ENCODE measurements at places on chromosomes 7 and 10. TPM values are rescaled to one million over a fixed set of nuclear protein-coding genes. Genes with fewer than 3 reads are reported as not detected.

DNA sequence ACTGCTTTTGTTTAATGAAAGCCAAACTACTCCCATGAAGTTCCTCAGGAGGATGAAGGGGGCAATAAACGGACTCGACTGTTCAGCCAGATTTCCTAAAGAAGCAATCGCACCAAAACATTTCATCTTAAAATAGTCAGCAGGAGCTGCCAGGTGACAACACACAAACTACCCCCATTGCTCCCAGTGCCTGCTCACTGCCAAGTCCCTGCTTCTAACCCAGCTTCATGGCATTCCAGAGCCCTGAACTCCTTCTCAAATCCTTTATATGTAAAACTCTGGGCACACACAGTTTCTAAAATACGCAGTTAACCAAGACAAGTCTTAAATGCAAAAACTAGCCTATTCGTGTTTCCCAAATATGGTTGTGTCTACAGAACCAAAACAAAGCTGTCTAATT lies 110.0 kb downstream of the SORBS1 start:
- no peak for DNase-seq

NUTM2A gene
- 1.7 TPM for total RNA-seq

SEMA3C gene
- total RNA-seq: 33.2 TPM

GRCh38 chr7:158055726-158056510 lies 531.7 kb downstream of the PTPRN2 start:
- no peak for DNase-seq

MMP21 gene
- 0.09 TPM for total RNA-seq

GRCh38 chr10:84254552-84255478 lies 10.0 kb downstream of the RGR start:
- no peak for DNase-seq

GRCh38 chr7:1742555-1743303 lies 72.7 kb downstream of the ELFN1 start:
- DNase-seq: no peak

GRCh38 chr7:92303761-92304160 lies 58.0 kb downstream of the ANKIB1 start:
- DNase-seq: no peak

GRCh38 chr7:77338260-77338659 lies 77.9 kb downstream of the GSAP start:
- no peak for DNase-seq

LRIT1 gene
- not detected for total RNA-seq

DNA sequence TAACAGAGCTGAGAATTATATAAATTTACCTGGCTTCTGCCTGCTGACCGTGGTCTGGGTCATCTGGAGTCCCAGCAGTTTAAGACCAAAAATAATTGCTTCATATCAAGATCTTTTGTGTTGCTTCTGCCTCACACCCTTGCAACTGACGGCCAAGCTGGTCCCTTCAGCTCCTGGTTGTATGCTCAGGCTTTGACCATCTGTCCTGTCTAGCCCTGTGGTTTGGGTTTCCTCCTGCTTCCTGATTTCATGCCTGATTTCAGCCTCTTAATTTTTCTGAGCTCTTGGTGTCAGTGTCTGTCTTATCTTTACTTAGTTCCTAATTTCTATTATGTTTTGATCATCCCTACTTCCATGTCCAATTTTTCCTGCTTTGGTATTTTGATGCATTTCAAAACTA lies 87.9 kb upstream of the PLXDC2 start:
- DNase-seq: no peak

DNA sequence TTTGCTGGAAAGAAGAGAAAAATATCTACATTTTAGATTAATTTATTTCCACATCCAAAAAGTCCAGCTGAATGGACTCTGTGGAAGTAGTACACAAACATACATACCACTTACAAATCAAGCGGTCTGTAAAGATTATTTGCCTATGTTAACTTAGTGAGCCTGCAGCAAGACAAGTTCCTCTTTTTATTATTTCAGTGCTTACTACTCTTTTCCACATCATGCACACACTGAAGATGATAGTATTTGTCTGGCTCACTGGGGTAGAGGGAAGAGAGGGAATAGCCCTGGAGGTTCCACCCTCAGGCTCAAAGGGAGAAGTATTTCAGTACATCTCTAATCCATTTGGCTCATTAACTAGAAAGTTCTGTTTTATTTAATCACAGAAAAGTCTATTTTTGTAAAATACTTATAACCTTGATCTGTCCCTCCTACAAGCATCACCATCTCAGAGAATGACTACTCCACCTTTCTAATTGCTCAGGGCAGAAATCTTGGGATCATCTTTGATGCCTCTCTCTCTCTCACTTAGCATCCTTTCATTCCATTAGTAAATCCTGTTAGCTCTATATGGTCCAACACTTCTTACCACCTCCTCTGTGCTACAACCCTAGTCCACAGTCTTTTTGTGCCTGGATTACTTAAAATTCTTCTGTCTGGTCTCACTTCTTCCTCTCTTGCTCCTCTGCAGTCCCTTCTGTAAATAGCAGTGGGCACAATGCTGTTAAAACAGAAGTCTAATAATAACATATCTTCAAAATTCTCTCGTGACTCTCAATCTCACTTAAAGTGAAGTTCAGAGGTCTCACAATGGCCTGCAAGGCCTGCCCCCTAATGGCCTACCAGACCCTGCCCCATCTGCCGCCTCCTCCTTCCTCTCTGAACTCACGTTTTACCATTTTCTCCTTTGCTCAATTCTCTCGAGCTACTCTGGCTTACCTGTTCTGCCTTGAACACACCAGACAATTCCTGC lies 64.3 kb upstream of the CCDC6 start:
- DNase-seq: no peak

GRCh38 chr10:79056361-79056735 lies 12.4 kb upstream of the ZMIZ1 start:
- no peak for DNase-seq

GRCh38 chr7:123979876-123980275 lies 53.0 kb downstream of the TMEM229A start:
- DNase-seq: no peak

- no peak for DNase-seq
Observed at GRCh38 chr10:34319197-34319846, 495.8 kb downstream of the PARD3 start.

LDB3 gene
- total RNA-seq: 0.27 TPM

DNA sequence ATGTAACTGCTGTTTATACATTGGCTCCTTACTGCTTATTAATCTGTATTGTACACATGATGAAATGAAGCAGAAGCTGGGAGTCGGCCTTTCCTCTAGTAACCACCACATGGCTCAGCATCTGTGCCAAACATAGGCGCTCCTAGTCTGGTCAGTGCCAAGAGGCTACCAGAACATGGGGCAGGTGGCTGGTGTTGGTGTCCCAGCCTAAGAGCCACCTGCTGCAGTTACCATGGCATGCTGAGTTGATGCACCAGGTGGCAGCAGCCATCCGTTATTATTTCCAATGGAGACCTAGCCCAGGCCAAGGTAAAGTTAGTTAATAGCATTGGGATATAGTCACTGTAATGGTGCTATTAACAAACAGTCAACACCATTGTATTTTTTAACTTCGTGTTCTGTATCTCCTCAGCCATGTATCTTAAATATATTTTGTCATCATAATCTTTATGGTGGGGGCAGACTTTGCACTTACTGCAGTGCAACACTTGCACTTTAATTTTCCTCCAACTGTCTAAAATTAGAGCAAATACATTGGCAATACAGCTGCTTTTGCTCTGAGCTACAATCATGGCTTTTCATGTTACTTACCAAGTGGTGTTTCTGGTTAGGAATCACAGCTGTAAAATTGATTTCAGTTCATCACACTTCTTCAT lies 33.1 kb downstream of the HBP1 start:
- peak; percentile 95 for DNase-seq

GRCh38 chr10:132311338-132311939 lies 3.7 kb upstream of the STK32C start:
- DNase-seq: no peak

KLF14 gene
- not detected for total RNA-seq

- peak; percentile 61 for DNase-seq
Observed at GRCh38 chr7:107725138-107725740, 18.7 kb upstream of the CBLL1 start.

DNA sequence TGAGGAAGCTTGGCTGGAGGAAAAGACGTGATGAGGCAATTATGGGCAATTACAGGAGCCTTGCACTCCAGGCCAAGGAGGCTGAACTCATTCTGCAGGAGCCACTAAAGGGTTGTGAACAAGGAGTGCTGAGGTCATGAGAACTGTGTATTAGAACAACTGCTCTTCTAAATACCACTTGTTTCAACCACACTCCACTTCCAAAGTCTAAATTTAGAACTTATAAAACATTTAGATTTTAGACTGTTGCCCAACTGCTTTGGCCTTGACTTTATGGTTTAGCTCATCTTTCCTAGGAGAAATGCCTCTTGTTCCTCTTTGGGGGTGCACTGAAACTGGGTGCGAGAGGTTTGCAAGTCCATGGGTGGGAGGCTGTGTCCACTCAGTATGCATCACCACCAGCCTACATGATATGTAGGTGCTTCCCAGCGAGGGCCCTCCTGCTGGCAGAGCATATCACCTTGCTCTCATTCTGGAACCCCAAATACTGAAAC lies 199.7 kb upstream of the AOAH start:
- no peak for DNase-seq

GRCh38 chr10:114281461-114281860 lies 42.4 kb downstream of the VWA2 start:
- DNase-seq: no peak

HTR5A gene
- 2.1 TPM for total RNA-seq

DNA sequence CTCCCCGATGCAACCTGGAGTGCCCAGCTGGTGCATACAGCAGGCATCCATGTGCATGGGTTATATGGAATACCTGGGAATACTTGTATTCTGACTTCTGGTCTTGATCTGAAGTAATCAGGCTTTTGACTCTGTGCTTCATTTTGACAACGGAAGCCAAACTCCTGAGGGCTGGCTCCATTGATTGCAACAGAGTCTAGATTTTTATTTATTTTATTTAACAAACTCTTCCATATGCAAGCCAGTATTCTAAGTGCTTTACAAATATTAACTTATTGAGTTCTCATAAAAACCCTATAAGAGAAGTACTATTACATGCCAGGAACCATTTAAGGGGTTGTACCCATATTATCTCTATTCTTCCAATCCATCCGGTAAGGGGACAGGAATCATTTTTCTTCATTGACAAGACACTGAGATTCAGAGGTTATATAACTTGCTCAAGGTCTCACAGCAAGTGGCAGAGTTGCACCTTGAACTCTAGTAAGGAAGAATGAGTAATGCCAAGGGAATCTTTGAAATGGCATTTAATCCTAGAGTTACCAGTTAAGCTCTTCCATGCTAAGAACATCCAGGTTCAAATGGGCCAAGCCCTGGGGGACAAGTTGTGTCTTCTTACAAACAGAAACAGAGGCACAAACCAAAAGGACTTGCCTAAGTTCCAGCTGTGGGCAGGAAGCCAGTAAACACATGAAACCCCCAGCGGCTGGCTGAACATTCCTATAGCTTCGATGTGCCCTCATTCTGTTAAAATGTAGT lies 241.0 kb downstream of the WDR11 start:
- no peak for DNase-seq

GPC2 gene
- 57.9 TPM for total RNA-seq

RET gene
- 4.4 TPM for total RNA-seq

- no peak for DNase-seq
Observed at GRCh38 chr10:21452203-21452602, 73.3 kb downstream of the SKIDA1 start.
